Endothelial cell of umbilical vein (primary cell): ENCODE measurements at places on chromosomes 3 and 15. TPM values are rescaled to one million over a fixed set of nuclear protein-coding genes. Genes with fewer than 3 reads are reported as not detected.
A peak's percentile ranks its signal among the peaks of the same experiment; 100 is the strongest.

PSTPIP1 gene
- total RNA-seq, result not detected in 2 replicates

ZDHHC19 gene
- not detected in 2 replicates for total RNA-seq

PLXND1 gene
- total RNA-seq, result 834 and 860 TPM in 2 replicates

PLA1A gene
- not detected in 2 replicates for total RNA-seq

CYP8B1 gene
- not detected in 2 replicates for total RNA-seq

GAP43 gene
- not detected in 2 replicates for total RNA-seq

SCN5A gene
- total RNA-seq, result 13.1 and 20.0 TPM in 2 replicates

CACNA2D2 gene
- not detected in 2 replicates for total RNA-seq

GCSAM gene
- total RNA-seq, result not detected in 2 replicates

- no peak overlapping the region for H3K27ac ChIP-seq
- H3K27me3 ChIP-seq, result no peaks in the 10 kb centered on the region
- H3K4me1 ChIP-seq, result no peaks in the 10 kb centered on the region
- H3K36me3 ChIP-seq, result no peaks in the 10 kb centered on the region
These were observed 51.6 kb upstream of the CPOX start for GRCh38 chr3:98645039-98645438.

GRCh38 chr15:33584797-33585196, 274.0 kb downstream of the RYR3 start:
- H3K4me3 ChIP-seq, result no peak overlapping the region
- H3K4me1 ChIP-seq, result no peaks in the 10 kb centered on the region
- no peaks in the 10 kb centered on the region for H3K27me3 ChIP-seq
- no peak for DNase-seq

DNA sequence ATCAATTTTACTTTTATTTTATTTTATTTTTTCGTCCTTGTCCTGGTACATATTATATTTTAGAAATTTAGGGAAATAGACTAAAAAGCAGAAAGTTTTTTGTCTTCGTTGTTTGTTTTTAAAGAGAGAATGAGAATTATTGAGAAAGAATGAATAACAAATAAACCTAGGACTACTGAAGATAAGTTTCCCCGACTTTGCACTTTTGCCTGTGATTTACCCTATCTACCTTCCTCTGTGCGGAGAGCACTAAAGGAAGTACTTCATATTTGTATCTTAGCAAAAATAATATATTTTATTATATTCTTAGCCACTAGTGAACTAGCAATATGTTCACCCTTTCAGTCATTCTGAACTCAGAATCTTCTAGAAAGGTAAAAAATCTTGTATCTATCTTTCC, 60.6 kb downstream of the ECT2 start:
- no peak for DNase-seq
- no peak overlapping the region for H3K4me3 ChIP-seq
- peaks cover 12% of the 10 kb centered on the region for H3K36me3 ChIP-seq
- no peak overlapping the region for H3K27ac ChIP-seq
- no peaks in the 10 kb centered on the region for H3K4me1 ChIP-seq

GRCh38 chr15:52391069-52391468, 95.5 kb upstream of the MYO5C start:
- H3K4me1 ChIP-seq, result no peaks in the 10 kb centered on the region
- no peaks in the 10 kb centered on the region for H3K27me3 ChIP-seq
- DNase-seq, result no peak

- H3K4me3 ChIP-seq, result no peak overlapping the region
- H3K36me3 ChIP-seq, result no peaks in the 10 kb centered on the region
- H3K27me3 ChIP-seq, result no peaks in the 10 kb centered on the region
- no peak overlapping the region for H3K27ac ChIP-seq
- peaks cover 5% of the 10 kb centered on the region for H3K4me1 ChIP-seq
These were observed 366.8 kb upstream of the ZNF385D start for GRCh38 chr3:22117751-22118346.

DNA sequence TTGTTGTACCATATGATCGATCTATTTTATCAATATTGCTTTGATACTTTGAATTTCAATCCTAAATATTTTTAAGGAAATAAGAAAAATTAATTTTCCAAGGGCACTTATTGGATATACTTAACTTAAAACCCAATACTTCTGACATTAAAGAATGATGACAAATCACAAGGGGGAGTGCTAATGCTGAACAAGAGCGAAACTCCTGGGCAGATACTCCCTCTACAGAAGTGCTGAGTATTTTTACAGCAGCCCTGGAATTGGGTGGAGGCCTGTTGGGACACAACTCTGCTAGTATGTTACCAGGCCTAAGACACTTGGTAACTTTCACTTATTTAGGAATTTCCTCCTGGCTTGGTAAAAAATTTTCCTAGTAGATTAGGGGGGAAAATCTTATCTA, 46.2 kb downstream of the DENND6A start:
- H3K27me3 ChIP-seq, result no peaks in the 10 kb centered on the region
- DNase-seq, result peak; percentile 34
- H3K36me3 ChIP-seq, result peaks cover 5% of the 10 kb centered on the region
- H3K4me3 ChIP-seq, result no peak overlapping the region
- H3K4me1 ChIP-seq, result no peaks in the 10 kb centered on the region
- no peak overlapping the region for H3K27ac ChIP-seq

DNA sequence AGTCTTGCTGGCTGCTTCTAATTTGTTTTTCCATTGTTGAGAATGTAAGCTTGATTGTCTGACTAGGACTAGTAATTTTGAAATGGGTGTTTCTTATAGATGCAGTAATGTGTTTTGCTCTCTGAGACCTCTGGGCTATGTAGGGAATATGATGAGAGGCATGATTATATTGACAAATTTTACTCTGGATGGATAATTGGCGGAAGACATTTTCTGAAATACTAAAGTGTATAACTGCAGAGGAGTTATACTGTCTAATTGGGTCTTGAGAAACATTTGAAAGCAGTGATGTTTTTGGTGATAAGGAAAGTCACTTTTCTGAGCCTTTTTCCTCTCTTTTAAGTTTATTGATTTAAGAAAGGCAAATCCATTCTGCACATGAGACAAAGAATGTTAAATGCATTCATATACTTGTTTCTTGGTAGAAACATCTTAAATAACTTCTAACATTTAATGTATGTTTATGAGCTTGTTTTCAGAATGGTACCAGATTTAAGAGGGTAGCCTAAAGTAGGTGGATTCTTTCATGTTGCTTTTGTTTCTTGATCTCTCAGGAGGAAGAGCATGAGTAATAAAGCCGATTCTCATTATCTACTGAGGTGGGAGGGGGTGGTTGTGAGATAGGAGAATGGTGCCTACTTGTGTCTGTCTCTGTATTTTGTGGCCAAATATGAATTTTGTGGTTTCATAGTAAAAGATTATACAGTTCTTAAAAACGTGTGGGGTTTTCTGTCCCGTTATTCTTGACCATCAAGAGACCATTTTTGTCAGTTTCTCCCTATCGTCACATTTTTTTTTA, 2.0 kb downstream of the ATP2C1 start:
- H3K36me3 ChIP-seq, result no peaks in the 10 kb centered on the region
- peak; percentile 12 for DNase-seq
- no peak overlapping the region for H3K27ac ChIP-seq
- no peak overlapping the region for H3K4me3 ChIP-seq
- no peaks in the 10 kb centered on the region for H3K27me3 ChIP-seq

DNA sequence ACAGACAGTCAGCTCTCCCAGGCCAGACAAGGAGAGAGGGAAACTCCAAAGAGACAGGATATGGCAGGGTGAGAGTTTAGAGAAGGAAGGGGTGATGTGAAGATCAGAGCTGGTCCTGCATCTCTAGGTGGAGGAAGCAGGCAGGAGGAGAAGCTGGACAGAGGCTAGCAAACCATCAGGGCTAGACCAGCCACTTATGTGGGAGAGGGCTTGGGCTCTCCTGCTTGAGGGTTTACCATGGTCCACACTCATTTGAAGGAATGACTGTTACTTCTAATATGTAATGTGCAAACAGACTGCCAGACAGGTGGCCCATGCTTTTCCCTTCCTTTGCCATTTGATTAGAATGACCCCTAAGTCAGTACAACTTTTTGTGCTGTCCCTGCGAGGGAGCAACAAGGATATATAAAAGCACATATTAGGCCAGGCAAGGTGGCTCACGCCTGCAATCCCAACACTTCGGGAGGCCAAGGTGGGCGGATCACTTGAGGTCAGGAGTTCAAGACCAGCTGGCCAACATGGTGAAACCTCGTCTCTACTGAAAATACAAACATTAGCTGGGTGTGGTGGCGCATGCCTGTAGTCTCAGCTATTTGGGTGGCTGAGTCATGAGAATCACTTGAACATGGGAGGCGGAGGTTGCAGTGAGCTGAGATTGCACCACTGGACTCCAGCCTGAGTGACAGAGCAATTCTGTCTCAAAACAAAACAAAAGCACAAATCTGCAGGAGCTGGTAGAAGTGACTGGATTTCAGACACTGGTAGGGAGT, 41.0 kb upstream of the MANF start:
- no peaks in the 10 kb centered on the region for H3K27me3 ChIP-seq
- no peak overlapping the region for H3K27ac ChIP-seq
- no peaks in the 10 kb centered on the region for H3K36me3 ChIP-seq
- no peak overlapping the region for H3K4me3 ChIP-seq
- no peak for DNase-seq
- peaks cover 15% of the 10 kb centered on the region for H3K4me1 ChIP-seq

- DNase-seq, result peak; percentile 49
- H3K27ac ChIP-seq, result no peak overlapping the region
- H3K4me3 ChIP-seq, result no peak overlapping the region
- H3K27me3 ChIP-seq, result no peaks in the 10 kb centered on the region
These were observed 210.8 kb downstream of the STT3B start for GRCh38 chr3:31743331-31744089.

DNA sequence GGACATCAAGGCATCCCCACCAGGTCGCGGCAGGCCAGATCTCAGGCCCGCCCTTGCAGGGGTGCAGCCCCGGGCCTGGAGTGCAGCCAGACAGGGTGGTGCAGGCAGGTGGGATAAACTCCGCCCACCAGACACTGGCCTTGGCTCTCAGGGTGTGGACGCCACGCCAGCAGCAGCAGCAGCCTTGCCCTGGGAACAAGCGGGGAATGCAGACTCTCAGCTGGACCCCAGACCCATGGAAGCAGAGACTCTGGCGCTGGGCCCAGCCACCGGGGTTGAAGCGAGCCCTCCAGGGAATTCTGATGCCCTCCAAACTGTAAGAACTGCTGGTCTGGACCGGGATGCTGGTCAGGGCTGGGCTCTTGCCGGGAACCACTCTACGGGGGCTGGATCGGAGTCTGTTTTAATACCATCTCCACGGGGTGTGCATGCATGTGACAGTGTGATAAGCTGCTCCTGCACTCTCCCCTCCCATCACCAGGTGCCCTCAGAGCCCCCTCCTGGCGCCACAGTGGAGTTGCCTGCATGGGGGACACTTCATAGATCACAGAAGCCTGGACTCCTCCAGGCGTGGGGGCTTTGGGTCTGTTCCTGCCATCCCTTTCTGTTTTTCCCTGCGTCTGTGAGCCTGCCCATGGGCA, 142.7 kb downstream of the NSMCE3 start:
- no peak for DNase-seq
- H3K27ac ChIP-seq, result no peak overlapping the region
- no peaks in the 10 kb centered on the region for H3K36me3 ChIP-seq
- H3K4me3 ChIP-seq, result no peak overlapping the region
- H3K4me1 ChIP-seq, result no peaks in the 10 kb centered on the region

DNA sequence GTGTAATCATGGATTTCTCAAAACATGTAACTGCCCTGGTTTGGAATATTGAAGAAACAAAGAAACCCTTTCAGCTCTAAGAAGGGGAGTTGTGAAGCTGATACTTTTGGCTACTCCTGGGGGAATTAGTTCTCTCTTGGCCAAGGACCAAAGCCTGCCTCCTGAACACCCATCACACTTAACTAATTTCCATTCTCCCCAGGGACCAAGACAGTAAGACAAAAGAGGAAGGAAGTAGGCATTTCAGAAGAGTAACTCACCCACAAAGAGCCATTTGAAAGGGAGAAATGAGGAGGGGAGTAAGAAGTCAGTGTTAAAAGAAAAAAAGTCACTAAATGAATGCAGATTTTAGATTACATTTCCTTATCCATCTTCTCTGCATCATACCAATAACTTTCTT, 328.0 kb upstream of the SOX2 start:
- no peaks in the 10 kb centered on the region for H3K4me1 ChIP-seq
- no peak for DNase-seq
- no peaks in the 10 kb centered on the region for H3K27me3 ChIP-seq

DNA sequence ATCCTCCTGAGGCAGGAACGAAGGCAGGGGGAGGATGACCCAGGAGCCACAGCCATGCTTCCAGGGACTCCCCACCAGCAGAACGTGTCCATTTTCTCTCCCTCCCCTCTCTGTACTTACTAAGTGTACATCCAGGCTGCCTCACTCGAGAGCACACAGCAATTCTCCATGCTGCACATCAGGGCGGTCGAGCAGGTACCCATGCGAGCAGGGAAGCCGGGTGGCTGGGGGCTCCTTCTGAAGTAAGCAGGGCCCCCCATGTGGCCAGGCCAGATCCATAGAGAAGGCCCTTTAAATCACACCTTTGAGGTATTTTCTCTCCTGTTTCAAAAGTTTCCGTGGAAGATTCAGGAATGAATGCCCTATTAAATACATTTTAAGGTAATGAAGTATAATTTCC, 41.2 kb upstream of the SLC6A11 start:
- H3K27ac ChIP-seq, result no peak overlapping the region
- H3K36me3 ChIP-seq, result no peaks in the 10 kb centered on the region
- no peak for DNase-seq
- no peaks in the 10 kb centered on the region for H3K27me3 ChIP-seq
- no peak overlapping the region for H3K4me3 ChIP-seq

DNA sequence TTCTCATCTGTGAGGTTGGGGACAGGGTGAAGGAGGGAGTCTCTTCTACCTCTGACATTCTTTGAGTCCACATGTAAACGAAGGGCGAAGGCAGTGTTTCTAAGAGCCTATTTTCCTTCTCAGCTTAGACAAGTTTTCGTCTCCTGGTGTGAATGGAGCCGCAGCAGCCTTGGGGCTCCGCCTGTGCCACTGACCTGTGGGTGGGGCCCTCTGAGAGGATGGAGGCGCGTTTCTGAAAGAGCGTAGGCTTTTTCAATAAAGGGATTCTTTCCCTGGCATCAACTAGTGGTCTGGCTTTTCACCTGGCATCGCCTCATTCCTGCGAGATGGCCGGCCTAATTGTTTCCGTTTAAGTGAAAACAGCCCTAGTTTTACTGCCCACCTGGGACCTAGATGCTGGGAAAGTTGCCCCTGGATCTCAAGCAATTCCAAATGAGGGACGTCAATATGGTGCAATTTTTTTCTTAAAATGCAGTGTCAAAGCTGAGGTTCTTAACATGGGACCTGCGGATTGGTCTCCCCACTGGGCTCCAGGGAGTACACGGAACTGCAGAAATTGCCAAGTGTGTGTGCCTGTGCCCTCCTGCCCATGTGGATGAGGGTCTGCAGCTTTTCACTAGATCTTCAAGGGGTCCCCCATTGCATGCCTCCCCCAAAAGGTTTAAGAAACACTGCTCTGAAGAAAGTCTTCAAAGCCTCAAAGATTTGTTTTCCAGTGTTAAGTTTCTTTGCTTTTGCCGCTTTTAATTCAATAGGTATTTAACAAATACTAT, 958 bp downstream of the GLDN start:
- H3K4me3 ChIP-seq, result no peak overlapping the region
- H3K36me3 ChIP-seq, result no peaks in the 10 kb centered on the region
- H3K27me3 ChIP-seq, result peaks cover 96% of the 10 kb centered on the region
- DNase-seq, result no peak
- H3K4me1 ChIP-seq, result no peaks in the 10 kb centered on the region
- no peak overlapping the region for H3K27ac ChIP-seq
